Activated naive CD4-positive, alpha-beta T cell (primary cell): ENCODE measurements at places on chromosomes 11 and 22.
A peak's percentile ranks its signal among the peaks of the same experiment; 100 is the strongest.

DNA sequence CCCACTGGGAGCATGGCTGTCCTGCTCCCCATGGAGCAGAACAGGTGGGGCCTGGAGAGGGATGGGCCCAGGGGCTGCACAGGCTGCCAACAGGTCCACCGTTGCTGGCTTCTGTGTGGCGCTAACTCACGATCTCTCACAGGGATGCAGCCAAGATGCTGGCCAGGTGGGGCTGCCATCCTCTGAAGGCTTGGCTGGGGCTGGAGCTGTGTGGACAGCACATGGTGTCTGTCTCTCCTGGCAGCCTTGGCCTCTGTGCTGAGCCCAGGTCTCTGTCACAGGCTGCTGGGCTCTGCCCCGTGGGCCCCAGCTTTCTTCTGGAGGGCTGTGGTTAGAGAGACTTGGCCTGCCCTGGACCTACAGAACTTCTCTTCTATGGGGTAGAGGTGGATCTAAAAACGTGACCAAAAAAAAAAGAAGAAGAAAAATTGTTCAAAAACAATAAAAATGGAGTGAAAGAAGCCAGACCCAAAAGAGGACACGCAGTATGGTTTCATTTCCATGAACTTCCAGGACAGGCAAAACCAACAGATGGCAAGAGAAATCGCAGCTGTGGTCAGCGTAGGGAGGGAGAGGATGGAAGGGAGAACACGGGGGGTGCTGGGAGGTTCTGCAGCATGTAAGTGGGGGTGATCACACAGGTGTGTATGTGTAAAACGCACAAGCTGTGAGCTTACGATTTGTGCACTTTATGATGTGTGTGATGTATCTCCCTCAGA, 12.2 kb downstream of the PARVG start:
- no peak for DNase-seq

DNA sequence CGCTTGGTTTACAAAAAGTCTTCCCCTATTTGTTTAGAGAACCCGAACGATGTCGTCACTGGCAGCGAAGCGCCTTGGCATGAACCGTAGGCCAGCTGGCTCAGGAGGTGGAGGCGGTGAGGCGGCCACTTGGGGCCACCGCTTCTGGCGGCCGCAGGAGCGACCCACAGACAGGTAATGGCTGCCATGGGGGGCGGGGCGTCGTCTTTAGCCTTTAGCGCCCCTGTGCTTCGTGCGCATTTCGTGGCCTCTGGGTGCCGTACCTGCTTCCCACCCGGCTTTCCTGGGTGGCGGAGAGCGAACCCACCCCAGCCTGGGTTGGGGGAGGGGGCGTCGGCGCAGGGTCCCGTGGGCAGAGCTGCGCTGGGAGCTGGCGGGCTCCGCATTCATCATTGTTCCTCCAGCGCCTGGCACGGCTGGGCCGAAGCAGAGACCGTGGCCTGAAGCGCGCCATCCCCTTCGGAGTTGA, 469 bp upstream of the OSBP2 start:
- DNase-seq = peak; percentile 8

DNA sequence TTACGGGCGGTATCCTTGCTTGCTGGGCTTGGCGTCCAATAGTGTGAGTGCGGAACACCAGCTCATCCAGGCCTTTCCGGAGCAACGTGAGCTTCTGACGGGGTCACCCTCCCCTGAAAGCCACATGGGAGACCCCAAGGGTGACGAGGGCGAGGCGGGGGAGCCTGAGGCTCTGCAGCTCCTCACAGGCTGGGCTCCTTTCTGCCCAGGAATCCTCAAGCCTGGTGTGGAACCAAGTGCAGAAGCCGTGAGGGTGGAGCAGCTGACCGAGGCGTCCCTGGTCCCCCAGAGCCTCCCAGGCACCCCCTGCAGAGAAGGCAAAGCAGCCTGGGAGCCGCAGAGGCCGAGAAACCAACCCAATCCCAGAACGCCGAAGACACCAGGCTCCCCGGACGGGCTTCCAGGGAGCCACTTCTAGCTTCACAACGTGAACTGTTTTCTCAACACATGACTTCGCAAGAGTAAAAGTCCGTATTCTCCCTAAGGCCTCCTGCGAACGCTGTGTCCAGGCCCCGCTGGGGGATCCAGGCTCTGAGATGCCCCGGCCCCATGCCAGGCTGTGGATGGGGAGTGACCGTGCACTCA, 530.3 kb downstream of the BRD1 start:
- DNase-seq = no peak

- DNase-seq = no peak
Observed at GRCh38 chr22:28046100-28046499, 127.0 kb upstream of the PITPNB start.

DNA sequence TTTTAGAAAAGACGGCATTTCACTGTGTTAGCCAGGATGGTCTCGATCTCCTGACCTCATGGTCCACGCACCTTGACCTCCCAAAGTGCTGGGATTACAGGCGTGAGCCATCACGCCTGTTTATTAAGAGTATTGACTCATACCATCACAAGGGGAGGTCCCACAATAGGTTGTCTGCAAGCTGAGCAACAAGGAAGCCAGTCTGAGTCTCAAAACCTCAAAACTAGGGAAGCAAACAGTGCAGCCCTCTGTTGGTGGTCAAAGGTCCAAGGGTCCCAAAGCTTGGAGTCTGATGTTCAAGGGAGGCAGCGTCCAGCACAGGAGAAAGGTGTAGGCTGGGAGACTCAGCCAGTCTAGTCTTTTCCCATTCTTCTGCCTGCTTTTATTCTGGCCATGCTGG, 32.8 kb upstream of the LDLRAD3 start:
- DNase-seq = no peak
